NCI-H748 treated with DMSO at 0.1 percent for 48 hours (cell line): ENCODE measurements at places on chromosomes 4 and X.

- DNase-seq, result no peak
These were observed 161.5 kb upstream of the SFRP2 start for GRCh38 chr4:153950100-153950979.

- DNase-seq, result peak; percentile 31
These were observed 292.5 kb downstream of the CHIC1 start for GRCh38 chrX:73855546-73855945.

DNA sequence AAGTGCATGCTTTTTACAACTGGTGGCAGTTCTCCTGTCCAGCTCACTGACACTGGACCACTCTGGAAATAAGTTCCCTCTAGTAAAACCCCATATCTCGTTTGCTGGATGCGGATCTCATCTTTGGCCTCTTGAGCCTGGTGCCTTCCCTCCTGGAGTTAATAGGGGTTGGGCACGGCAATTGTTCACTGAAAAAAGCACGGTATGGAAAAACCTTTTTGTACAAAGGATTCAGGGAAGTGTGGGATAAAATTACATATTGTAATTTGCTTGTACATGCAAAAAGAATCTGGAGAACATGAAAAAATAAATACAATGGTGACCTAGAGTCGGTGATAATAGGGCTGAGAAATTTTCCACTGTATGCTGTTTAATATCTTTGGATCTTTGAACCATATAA lies 30.6 kb downstream of the TBC1D9 start:
- DNase-seq, result no peak

DNA sequence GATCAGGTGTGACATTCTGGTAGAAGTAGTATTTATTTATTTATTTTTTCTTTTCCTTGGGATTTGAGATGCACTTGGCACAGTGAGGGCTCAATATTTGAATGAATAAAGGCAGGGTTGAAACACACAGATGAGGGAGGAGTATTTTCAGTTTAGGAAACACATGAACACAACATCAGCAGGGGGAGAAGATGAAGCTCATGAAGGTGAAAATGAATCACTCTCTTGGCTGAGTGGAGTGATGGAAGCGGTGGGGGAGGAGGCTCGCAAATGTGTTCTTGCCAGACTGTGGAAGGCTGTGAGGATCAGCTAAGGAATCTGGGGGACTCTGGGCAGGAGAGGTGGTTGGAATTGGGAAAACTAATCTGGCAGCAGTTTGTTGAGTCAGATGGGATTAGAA lies 55.3 kb downstream of the ARHGAP10 start:
- no peak for DNase-seq

DNA sequence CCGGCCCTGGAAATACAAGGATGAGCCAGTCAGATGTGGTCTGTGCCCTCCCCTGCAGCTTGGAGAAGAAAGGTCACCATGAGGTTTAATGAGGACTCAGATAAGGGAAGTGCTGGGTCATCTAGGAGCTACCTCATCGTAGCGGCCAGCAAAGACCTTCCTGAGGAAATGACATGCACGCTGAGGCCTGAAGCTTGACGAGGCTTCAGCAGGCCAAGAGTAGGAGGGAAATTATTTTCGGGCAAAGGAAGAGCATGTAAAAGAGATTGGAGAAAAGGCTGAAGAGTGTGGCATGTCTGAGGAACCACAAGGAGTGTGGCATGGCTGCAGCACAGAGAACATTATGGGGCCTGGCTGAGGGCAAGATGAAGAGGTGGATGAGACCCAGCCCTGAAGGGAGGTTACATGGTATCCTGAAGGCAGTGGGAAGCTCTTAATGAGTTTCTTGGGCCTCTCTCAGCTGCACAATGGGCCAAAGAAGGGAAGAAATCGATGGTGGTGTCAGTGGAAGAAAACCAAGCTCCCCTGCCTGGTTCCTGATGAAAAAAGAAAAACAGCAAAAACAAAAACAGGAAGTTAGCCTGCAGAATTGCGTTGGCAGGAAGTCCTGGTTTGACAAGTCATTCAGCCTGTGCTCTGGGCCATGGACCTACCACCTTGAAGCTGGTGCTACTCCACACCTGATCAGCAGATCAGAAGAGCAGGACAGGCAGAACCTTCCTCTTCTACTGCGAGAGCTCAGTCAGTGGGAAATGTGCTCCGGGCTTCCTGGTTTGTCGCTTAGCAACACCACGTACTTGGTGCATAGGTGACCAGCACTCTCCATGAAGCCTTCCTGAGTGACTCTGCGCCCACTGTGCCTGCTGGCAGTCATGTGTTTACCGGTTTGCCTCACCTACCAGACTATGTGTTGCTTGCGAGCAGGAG lies 134.5 kb upstream of the KLF3 start:
- peak; percentile 78 for DNase-seq

- DNase-seq, result peak; percentile 41
These were observed 126.6 kb downstream of the PPP4R3C start for GRCh38 chrX:27336466-27337091.

GRCh38 chrX:134969726-134970125 lies 21.1 kb upstream of the SMIM10 start:
- no peak for DNase-seq

- no peak for DNase-seq
These were observed 1025.5 kb downstream of the STIM2 start for GRCh38 chr4:27886120-27886519.

DNA sequence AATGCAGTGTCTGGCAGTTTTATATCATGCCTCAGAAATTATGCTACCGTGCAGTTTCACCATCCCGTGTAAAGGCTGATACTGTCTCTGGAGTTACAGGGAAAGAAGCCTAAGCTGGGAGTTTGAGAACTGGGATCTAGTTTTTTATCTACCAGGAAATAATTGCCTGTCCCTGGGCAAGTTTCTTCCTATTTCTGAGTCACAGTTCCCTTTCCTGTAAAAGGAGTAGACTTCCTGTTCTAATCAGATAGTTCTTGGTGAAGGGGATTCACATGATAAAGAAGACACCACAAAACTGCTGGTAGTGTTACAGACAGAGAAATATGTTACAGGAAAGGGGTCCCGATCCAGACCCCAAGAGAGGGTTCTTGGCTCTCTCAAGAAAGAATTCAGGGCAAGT lies 17.1 kb downstream of the HERC3 start:
- no peak for DNase-seq

GRCh38 chr4:85149676-85150075 lies 183.2 kb upstream of the WDFY3 start:
- no peak for DNase-seq

DNA sequence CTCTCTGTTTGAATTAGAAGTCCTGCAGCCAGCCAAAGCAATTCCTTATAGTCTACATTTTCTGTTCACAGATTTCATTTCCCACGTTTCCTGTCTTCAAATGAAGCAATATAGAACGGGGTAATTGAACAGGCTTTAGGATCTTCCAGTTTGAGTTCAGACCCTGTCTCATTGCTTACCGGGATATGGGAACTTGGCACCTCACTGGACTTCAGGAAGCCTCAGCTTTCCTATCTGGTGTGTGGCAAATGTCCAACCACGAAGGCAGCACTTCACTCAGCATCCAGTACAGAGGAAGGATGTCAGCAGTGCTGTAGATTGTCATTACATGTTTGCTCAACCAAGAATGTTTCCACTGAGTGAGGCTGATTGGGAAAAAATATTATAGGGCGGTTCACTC lies 271.1 kb upstream of the ZFP42 start:
- DNase-seq, result no peak

- no peak for DNase-seq
These were observed 31.0 kb downstream of the FRYL start for GRCh38 chr4:48748949-48749596.

DNA sequence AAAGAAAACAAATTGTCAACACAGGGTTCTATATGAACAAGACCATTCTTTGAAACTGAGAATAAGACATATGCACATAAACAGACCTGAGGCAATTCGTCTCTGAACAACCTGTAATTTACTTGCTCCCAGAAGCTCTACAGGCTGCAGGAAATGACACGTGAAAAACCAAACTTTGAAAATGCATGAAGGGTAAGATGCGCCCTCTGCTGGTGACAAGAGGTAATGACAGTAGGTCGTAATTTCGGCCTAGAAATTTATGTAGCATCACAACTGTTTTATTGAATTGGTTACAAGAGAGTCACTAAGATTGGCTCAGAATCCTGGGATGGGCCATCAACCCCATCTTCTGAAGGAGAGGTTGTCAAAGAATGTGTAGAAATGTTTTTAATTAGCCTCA lies 276.5 kb downstream of the PPP4R3C start:
- peak; percentile 18 for DNase-seq

DNA sequence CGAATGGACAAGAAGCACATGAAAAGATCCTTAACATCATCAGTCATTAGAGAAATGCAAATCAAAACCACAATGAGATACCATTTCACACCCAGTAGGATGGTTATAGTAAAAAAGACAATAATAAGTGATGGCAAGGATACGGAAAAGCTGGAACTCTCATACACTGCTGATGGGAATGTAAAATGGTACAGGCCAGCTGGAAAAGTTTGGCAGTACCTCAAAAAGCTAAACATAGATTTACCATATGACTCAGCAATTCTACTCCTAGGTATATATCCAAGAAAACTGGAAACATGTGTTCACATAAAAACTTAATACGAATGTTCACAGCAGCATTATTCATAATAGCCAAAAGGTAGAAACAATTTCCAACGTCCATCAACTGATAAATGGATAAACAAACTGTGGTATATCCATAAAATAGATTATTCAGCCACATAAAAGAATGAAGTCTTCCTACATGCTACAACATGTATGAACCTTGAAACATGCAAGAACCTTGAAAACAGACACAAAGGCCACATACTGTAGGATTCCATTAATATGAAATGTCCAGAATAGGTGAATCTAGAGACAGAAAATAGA lies 11.9 kb downstream of the RPS6KA3 start:
- DNase-seq, result no peak

- no peak for DNase-seq
These were observed 27.8 kb upstream of the PSAPL1 start for GRCh38 chr4:7462509-7462971.

DNA sequence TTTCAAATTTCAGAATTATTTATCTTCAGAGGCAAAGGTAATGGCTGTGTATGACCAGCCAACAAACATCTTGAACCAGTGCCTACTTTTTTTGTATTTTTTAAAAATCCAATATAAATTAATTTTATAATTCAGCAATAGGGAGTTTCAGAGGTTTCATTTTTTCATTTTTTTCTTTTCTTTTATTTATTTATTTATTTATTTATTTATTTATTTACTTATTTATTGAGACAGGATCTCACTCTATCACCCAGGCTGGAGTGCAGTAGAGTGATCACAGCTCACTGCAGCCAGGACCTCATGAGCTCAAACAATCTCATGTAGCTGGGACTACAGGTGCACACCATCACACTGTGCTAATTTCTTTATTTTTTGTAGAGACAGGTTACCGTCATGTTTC lies 250.5 kb downstream of the TMEM47 start:
- DNase-seq, result no peak

- DNase-seq, result no peak
These were observed 1.2 kb downstream of the GPC3 start for GRCh38 chrX:133983974-133984845.

DNA sequence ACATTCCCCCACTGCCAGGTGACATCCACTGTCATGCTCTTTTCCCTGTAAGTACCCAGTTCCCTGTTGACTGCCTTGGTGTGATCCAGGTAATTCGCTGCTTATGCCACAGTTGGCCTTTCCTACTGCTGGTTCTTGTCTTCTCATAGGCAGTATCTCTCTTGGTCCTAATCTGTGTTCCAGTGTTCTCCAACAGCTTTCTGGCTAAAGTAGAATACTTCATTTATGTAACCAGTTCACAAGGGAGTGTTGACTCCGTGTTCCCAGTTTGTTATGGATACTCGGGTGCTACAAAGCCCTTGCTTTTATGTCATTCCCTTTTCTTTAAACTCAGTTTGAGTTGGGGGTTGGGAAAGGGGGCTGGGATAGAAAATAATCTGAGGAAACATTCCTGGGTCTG lies 98.4 kb downstream of the RS1 start:
- DNase-seq, result no peak

- DNase-seq, result no peak
These were observed 99.2 kb downstream of the JADE1 start for GRCh38 chr4:128908735-128909134.

DNA sequence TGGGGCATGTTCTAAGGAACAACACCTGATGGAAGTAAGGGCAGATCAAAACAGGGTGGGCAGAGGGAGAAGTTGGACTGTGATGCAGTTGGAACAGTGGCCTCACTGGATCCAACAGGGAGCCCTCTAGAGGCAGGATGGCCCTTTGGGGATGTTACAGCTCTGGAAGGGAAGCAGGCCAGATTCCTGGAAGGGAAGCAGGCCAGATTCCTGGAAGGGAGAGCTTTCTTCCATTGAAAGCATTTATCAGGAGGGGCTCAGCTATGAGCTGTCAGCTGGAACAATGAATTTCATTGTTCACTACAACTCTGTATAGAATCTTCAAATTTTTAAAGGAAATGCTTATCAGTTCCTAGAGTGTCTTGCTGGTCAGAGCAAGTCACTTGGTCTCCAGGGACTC lies 17.7 kb downstream of the IL15 start:
- no peak for DNase-seq

DNA sequence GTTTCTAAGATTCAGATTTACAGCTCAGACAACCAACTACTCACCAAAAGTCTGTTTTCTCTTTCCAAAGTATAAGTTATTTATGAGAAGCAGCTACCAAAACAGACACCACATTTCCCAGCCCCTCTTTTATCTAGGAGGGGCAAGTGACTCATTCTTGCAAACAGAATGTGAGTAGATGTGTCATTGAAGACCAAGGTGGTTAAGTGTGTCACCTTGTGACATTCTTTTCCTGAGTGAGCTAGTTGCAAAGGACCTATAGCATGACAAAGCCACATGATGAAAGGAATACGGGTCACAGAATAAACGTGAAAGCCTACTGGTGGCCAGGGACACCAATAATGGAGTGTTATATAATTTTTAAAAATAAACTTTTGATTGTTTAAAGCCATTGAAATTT lies 50.0 kb downstream of the SLC7A11 start:
- no peak for DNase-seq

DNA sequence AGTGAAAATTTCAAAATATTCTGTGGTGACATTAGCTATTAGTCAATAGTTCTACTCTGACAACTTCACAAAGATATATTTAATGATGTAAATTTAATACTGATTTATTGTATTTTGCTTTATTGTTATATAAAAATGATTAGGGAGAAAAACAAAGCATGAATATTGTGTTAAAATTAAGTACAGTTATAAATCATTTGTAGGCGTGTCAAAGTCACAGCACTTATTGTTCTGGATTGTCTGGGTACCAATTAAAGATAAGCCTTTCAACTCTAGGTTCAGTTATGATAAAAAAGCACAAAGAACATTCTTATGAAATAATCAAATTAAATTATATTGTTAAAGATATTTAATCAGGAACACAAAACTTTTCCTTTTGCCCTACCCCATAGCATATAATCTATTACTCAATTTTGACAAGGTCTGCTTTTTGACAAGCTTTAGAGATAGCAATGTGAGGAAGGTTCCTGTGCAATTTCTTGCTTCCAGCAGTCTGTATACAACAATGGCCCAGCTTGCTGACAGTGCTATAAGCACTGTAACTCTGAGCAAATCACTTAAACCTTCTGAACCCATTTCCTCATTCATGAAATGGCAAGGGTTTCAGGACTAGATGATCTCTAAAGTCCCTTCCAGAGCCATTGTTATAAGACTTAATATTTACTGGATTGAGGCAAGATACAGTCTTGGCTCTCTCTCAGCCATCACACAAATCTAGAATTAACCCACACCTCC lies 910.3 kb upstream of the LCORL start:
- DNase-seq, result no peak
